ENCODE measurements at places on chromosomes 6 and 20. TPM values are rescaled to one million over a fixed set of nuclear protein-coding genes. Genes with fewer than 3 reads are reported as not detected.

- no peak overlapping the region for H3K27ac ChIP-seq
- no peak for DNase-seq
- H3K27me3 ChIP-seq: no peaks in the 10 kb centered on the region
- H3K36me3 ChIP-seq: peaks cover 14% of the 10 kb centered on the region
- H3K4me3 ChIP-seq: no peak overlapping the region
- H3K4me1 ChIP-seq: no peaks in the 10 kb centered on the region
Observed at GRCh38 chr6:169783971-169784820, 32.8 kb downstream of the ERMARD start.

GRCh38 chr6:72412709-72413044 lies 209.2 kb upstream of the KCNQ5 start:
- no peaks in the 10 kb centered on the region for H3K27me3 ChIP-seq
- H3K4me3 ChIP-seq: no peak overlapping the region
- no peaks in the 10 kb centered on the region for H3K36me3 ChIP-seq
- no peak overlapping the region for H3K27ac ChIP-seq

DNA sequence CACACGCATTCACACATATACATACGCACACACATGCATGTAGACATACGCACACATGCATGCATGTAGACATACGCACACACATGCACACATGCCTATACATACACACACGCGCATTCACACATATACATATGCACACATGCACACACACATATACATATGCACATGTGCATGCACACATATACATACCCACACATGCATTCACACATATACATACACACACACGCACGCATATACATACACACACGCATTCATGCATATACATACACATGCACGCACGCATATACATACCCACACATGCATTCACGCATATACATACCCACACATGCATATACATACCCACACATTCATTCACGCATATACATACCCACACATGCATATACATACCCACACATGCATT lies 80.5 kb downstream of the WDR27 start:
- peaks cover 2% of the 10 kb centered on the region for H3K36me3 ChIP-seq
- no peaks in the 10 kb centered on the region for H3K27me3 ChIP-seq
- no peak for DNase-seq
- no peak overlapping the region for H3K27ac ChIP-seq

DNA sequence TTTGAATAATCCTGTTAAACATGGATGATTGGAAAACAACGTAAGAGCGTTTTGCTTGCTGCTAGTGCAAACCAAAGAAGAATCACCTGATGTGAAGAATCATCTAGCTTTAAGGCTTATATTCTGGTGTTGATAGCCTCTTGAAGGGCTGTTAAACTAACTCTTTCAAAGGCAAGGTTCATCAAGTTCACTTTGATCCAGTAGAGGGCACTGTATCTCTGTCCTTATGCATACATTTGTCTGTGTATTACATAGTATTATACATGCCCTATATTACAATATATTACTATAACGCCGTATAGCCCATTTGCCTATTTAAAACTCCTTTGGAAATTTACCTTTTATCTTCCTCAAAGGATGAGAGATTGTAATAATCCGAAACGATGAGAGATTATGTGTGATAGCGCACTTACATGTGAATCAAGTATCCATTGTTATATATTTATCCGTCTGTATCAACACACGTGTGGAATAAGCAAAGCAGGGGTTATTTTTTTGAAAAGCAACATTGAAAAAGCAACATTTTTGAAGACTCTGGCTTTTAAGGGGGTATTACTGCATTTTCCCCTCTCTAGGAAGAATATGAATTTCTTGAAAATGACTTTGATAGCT lies 50.8 kb upstream of the NRN1 start:
- no peak overlapping the region for H3K4me3 ChIP-seq
- H3K36me3 ChIP-seq: no peaks in the 10 kb centered on the region
- H3K4me1 ChIP-seq: no peaks in the 10 kb centered on the region
- DNase-seq: no peak
- H3K27me3 ChIP-seq: no peaks in the 10 kb centered on the region

DNA sequence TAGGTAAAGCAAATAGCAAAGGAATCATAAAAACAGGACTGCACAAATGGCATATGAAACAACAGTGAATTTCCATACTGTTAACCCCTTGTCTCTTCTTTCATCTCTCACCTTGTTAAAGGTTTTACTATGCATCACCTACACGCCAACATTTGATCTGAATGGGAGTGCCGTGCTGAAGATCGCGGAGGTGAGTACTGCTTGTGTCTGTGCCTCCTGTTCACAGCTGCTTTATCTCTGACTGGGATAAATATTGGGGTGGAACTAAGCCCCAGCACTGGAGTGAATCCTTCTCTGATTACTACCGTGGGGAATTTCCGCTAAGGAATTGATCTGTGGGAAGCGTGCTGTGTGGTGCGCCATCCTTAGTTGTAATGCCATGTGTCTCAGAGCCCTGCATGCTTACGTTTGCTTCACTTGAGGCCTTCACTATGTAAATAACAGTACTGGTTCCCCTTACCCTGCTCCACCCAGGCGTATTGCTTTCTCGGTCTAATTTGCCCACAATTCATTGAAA lies 11.4 kb upstream of the PBOV1 start:
- H3K27ac ChIP-seq: no peak overlapping the region
- no peaks in the 10 kb centered on the region for H3K36me3 ChIP-seq
- no peak for DNase-seq
- no peaks in the 10 kb centered on the region for H3K4me1 ChIP-seq

DNA sequence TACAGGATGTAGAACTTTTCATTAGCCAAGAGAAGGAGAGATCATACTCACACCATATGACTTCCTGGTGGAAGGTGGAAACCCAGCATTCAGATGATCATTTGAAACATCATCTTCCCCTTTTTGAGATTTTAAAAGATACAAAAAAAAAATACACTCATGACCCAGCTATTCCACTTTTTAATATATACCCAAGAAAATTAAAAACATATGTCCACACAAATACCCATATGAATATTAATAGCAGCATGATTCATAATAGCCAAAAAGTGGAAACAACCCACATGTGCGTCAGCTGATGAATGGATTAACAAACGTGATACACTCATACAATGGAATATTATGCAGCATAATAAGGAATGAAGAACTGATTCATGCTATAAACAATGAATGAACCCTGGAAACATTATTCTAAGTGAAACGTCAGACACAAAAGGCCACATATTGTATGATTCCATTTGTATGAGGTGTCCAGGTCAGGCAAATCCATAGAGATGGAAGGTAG lies 130.0 kb upstream of the SGK1 start:
- DNase-seq: no peak

- no peaks in the 10 kb centered on the region for H3K36me3 ChIP-seq
- no peaks in the 10 kb centered on the region for H3K4me1 ChIP-seq
- no peak overlapping the region for H3K4me3 ChIP-seq
- no peak for DNase-seq
Observed at GRCh38 chr6:136464148-136464547, 86.1 kb downstream of the MAP7 start.

- no peak overlapping the region for H3K27ac ChIP-seq
- H3K27me3 ChIP-seq: no peaks in the 10 kb centered on the region
- no peaks in the 10 kb centered on the region for H3K4me1 ChIP-seq
- no peaks in the 10 kb centered on the region for H3K36me3 ChIP-seq
- H3K4me3 ChIP-seq: no peak overlapping the region
Observed at GRCh38 chr6:33172688-33173534, 19.4 kb downstream of the COL11A2 start.

GRCh38 chr20:21100578-21101452 lies 5.3 kb downstream of the LINC00237 start:
- peak overlapping the region; percentile 72 for H3K4me3 ChIP-seq
- peaks cover 33% of the 10 kb centered on the region for H3K4me1 ChIP-seq
- no peaks in the 10 kb centered on the region for H3K36me3 ChIP-seq

DNA sequence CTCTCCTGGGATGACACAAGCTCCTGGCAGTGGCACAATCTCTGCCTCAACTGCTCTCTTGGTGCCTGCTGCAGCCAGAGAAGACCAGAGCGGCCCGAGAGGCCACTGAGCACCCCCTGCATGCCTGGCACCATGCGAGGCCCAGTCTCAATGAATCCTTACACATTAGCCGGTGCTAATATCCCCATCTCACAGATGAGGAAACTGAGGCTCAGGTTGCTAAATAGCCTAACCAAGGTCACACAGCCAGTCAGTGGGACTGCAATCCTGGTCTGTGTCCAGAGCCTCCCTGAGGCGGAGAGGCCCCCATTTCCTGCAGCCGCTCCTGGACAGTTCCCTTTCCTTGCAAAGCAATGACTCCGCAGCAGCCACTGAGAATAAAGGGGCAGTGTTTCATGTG lies 81.2 kb downstream of the GRM4 start:
- peaks cover 10% of the 10 kb centered on the region for H3K4me1 ChIP-seq
- H3K27me3 ChIP-seq: peaks cover 10% of the 10 kb centered on the region
- H3K27ac ChIP-seq: no peak overlapping the region
- no peak overlapping the region for H3K4me3 ChIP-seq
- DNase-seq: no peak

GRCh38 chr20:2867081-2867864 lies 6.0 kb upstream of the PTPRA start:
- H3K4me3 ChIP-seq: no peak overlapping the region
- H3K4me1 ChIP-seq: peaks cover 9% of the 10 kb centered on the region
- H3K27ac ChIP-seq: no peak overlapping the region
- no peak for DNase-seq
- peaks cover 26% of the 10 kb centered on the region for H3K36me3 ChIP-seq
- no peaks in the 10 kb centered on the region for H3K27me3 ChIP-seq

- H3K36me3 ChIP-seq: peaks cover 47% of the 10 kb centered on the region
- no peak for DNase-seq
- no peaks in the 10 kb centered on the region for H3K4me1 ChIP-seq
- H3K27me3 ChIP-seq: no peaks in the 10 kb centered on the region
Observed at GRCh38 chr20:39010496-39010895, 48.4 kb downstream of the DHX35 start.

GRCh38 chr6:81800666-81801065 lies 48.2 kb upstream of the TENT5A start:
- DNase-seq: no peak
- no peaks in the 10 kb centered on the region for H3K36me3 ChIP-seq
- no peaks in the 10 kb centered on the region for H3K27me3 ChIP-seq
- peaks cover 9% of the 10 kb centered on the region for H3K4me1 ChIP-seq
- H3K27ac ChIP-seq: no peak overlapping the region

GRCh38 chr6:163906006-163906710 lies 491.6 kb downstream of the QKI start:
- H3K27ac ChIP-seq: no peak overlapping the region
- no peaks in the 10 kb centered on the region for H3K27me3 ChIP-seq
- H3K4me1 ChIP-seq: no peaks in the 10 kb centered on the region

- no peak for DNase-seq
- no peaks in the 10 kb centered on the region for H3K4me1 ChIP-seq
- no peaks in the 10 kb centered on the region for H3K36me3 ChIP-seq
- H3K27ac ChIP-seq: no peak overlapping the region
- H3K4me3 ChIP-seq: no peak overlapping the region
- no peaks in the 10 kb centered on the region for H3K27me3 ChIP-seq
Observed at GRCh38 chr20:32045999-32046398, 6.0 kb upstream of the HCK start.

GRCh38 chr20:50727792-50728485 lies 3.4 kb upstream of the PARD6B start:
- H3K27ac ChIP-seq: no peak overlapping the region
- H3K36me3 ChIP-seq: no peaks in the 10 kb centered on the region
- no peaks in the 10 kb centered on the region for H3K27me3 ChIP-seq
- peaks cover 22% of the 10 kb centered on the region for H3K4me1 ChIP-seq
- H3K4me3 ChIP-seq: no peak overlapping the region

DNA sequence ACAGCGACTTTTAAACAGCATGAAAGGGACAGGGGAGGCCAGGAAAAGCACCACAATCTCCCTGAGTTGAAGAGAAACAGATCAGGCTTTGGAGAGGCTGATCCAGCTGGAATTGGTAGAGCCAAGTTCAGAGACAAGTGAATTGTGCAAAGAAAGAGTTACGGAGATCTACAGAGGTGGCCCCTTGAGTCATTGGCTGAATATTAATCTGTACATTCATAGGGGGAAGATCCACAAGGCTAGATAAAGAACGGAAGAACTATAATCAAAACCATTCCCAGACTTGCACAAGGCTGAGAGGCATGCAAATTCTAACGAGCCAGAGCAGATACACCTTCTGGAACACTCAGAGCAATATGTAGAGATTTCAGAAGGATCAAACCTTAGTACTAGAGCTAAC lies 14.2 kb upstream of the FOXQ1 start:
- H3K4me1 ChIP-seq: no peaks in the 10 kb centered on the region
- no peak for DNase-seq
- no peaks in the 10 kb centered on the region for H3K36me3 ChIP-seq
- no peak overlapping the region for H3K4me3 ChIP-seq
- no peak overlapping the region for H3K27ac ChIP-seq

DNA sequence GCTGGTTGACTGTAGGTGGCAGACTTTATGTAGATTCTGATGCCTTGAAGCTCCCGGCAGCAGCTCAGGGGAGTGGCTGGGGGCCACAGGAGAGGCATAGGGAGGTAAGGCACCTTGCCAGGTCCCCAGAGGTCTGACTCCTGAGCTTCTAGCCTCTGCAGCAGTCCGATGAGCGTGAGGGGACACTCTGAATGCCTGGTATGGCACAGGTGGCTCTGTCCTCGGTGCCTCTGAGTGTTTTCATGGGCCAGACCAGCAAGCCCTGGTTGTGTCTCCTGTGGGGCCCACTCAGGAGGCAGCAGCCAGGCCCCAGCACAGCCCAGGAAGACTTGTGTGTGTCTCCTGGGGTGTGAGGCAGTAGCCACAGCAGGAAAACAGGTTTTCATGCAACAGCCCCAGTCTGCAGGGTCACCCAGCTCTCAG lies 39.7 kb upstream of the IRF4 start:
- H3K4me1 ChIP-seq: no peaks in the 10 kb centered on the region
- no peaks in the 10 kb centered on the region for H3K27me3 ChIP-seq
- no peak overlapping the region for H3K4me3 ChIP-seq
- DNase-seq: no peak
- peaks cover 8% of the 10 kb centered on the region for H3K36me3 ChIP-seq

GRCh38 chr20:19301142-19301541 lies 88.7 kb downstream of the SLC24A3 start:
- peaks cover 4% of the 10 kb centered on the region for H3K4me1 ChIP-seq
- no peak overlapping the region for H3K4me3 ChIP-seq
- DNase-seq: no peak
- no peaks in the 10 kb centered on the region for H3K36me3 ChIP-seq

The ZNF341 gene
- total RNA-seq: 2.3 TPM

The MPIG6B gene
- not detected for total RNA-seq

The PNPLA1 gene
- total RNA-seq: not detected

The MYLK2 gene
- total RNA-seq: not detected

The POU3F2 gene
- total RNA-seq: not detected

The C20orf144 gene
- not detected for total RNA-seq

The LYRM2 gene
- total RNA-seq: 12.9 TPM

The CCN6 gene
- total RNA-seq: not detected

Data from thoracic aorta (tissue), 2 donors.